ENCODE measurements at places on chromosomes 11 and 22. TPM values are rescaled to one million over a fixed set of nuclear protein-coding genes. Genes with fewer than 3 reads are reported as not detected.

The CENATAC gene
- total RNA-seq: 19.0 TPM

The GGT1 gene
- total RNA-seq: 50.4 TPM

The MS4A7 gene
- total RNA-seq: 3.3 TPM

The GGTLC3 gene
- total RNA-seq: not detected

The SVIP gene
- total RNA-seq: 20.6 TPM

The OR2AT4 gene
- not detected for total RNA-seq

The BATF2 gene
- total RNA-seq: 14.1 TPM

- no peak for DNase-seq
Measured at GRCh38 chr22:50605002-50605612, 4.5 kb downstream of the MAPK8IP2 start.

GRCh38 chr11:133503776-133504175 is 28.5 kb downstream of the OPCML start:
- no peak for DNase-seq

DNA sequence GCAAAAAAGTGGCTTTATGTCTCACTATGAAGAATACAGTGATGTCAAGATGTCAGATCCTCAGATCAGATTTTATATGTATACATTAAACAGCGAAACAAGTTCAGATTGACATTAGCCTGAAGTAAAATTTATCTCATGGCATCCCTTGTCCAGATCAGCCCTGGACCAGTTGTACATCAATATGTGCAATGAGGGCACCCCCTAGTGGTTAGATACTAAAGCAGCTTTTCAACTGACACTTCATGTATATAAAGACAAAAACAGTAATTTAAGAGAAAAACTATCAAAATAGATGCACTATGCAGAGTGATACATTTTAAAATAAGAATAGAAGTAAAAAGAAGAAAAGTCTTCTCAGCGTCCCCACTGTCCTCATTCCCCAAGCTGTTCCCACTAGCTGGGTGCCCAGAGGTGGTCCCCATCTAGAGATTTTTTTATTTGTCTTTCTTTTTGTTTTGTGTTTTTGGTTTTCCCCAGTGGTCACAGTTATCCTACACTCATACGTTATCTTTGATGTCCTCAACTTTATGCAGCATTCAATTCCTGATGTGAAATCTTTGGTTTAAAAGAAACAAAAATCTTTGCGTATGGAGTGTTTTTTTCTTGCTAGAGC is 2193.4 kb upstream of the RAG2 start:
- peak; percentile 42 for DNase-seq

- DNase-seq: no peak
Measured at GRCh38 chr22:21444701-21445436, 22.3 kb upstream of the TMEM191C start.

GRCh38 chr22:47175151-47176025 is 412.9 kb downstream of the TBC1D22A start:
- DNase-seq: no peak

DNA sequence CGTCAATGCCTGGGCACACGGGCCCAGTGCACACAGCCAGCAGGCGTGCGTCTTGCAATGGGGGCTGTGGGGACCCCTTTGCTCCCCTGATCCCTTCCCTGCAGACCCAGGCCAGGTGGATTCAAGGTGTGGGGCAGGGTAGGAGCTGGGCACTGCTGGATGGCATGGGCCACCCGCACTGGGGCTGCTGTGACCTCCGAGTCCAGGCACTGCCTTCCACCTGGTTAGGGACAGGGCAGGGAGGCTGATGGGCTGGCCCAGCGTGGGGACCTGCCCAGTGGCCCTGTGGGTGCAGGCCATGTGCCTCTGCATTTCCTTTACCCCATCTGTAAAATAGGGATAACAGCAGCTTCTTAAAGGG is 22.9 kb downstream of the KCNQ1 start:
- DNase-seq: no peak

- DNase-seq: peak; percentile 95
Measured at GRCh38 chr22:37502342-37503182, 16.4 kb upstream of the MFNG start.

DNA sequence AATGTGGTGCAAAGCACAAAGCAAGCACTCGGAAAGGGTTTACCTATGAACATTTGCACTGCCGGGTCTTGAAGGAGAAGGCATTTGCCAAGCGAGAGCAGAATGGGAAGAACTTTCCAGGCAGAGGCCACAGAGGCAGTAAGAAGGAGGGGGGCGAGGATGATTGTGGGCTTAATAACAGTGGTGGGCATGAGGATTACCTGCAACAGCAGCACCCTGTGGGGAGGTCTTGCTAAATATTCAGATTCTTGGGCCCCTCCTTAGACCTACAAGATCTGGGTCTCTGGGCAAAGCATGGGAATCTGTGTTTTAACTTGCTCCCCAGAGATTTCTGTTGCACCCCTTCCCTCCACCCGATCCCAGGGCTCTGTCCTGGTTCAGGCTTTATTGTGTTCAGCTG is 75.1 kb upstream of the ZBED5 start:
- DNase-seq: no peak

DNA sequence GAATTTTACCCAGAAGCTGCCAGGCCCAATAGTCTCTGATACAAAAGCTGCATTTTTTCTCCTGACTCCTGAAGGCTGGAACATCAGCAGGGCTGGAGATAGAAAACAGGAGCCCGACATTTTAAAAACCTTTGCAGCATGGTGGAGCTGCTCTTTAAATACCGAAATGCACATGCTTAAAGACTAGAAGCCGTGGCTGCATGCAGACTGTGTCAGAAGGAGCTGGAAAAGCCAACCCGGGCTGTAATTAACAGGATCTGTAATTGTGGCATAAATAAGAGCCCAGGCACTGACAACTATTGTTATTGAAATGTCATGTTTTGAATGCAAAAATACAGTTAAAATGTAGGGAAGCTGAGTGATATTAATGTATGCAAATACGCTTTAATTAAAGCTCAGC is 304.9 kb upstream of the PLET1 start:
- DNase-seq: no peak

DNA sequence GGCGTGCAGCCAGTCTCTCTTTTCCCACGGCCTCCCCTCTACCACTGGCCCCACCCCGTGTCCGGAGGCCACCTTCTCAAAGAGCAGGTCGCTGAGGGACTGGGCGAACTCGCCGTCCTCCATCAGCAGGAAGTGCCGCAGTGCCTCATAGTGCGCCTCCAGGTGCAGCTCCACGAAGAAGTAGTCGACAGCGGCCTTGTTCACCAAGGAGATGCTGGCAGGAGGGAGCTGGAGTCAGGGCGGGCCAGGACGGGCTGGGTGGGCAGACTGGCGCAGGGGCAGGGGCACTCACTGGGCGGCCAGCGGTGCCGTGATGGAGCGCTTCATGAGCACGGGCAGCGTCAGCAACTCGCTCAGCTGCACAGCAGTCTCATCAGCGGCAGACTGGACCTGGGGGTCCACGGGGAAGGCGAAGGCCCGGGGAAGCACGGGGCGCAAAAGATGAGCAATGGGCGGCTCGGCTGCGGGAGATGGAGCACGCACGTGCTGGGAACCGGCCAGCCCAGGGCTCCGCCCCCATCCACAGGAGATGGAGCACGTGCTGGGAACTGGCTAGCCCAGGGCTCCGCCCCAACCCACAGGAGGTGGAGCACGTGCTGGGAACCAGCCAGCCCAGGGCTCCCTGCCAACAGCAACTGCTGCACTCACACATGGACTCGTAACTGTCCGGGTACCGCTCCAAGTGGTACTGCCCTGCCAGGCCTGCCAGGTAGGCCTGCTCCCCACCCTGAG is 18.4 kb downstream of the SELENOO start:
- peak; percentile 91 for DNase-seq

- no peak for DNase-seq
Measured at GRCh38 chr11:45023065-45023365, 72.3 kb upstream of the TP53I11 start.

All from colonic mucosa (tissue), 4 donors.